GM10248 (cell line): ENCODE measurements at places on chromosomes 12 and 14.

DNA sequence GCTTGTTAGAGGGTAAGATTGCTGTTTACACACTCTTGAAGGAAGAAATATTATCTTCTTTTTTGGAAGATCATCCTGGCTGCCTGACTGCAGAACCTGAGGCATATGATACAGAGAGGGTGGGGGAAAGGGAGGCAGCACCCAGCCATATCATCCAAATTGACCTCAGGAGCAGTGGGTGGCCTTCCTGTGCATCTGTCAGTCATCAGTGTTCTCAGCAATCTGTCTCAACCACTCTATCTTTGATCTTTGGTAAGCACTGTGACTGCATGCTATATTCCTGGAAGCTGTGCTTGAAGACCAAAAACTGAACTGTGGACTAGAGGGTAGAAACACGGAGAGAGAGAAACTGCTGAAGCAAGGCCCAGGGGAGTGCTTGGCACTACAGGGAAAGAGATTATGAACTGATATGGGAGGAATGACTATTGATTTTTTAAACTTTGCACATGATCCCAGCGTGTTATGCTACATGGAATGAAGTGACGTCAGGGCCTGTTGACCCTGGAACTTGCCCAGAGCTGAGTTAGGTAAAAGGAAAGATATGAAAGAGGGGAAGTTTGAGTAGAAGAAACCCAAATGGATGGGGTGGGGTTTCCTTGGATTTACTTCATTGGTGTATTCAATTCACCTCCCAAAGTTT is 171.5 kb downstream of the ASCL1 start:
- no peak for DNase-seq

GRCh38 chr12:76811976-76812375 is 48.1 kb downstream of the ZDHHC17 start:
- no peak for DNase-seq

DNA sequence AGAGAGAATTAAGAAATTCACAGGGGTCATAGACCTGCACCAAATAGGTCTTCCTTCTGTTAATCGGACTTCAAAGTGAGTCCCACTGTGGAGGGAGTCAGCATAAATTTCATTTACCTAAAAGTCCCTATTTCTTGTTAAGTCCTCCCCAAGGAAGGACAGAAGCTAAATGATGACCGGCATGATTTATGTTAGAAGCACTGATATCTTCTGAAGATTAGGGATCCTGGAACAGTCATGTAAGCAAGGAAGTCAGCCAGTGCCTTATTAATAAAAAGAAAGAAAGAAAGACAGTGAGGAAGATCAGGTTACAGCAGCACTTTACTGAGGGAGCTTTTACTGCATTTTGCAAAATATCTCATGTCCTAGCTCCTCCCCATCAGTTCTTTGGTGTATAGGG is 287.5 kb downstream of the FOXG1 start:
- DNase-seq: no peak

DNA sequence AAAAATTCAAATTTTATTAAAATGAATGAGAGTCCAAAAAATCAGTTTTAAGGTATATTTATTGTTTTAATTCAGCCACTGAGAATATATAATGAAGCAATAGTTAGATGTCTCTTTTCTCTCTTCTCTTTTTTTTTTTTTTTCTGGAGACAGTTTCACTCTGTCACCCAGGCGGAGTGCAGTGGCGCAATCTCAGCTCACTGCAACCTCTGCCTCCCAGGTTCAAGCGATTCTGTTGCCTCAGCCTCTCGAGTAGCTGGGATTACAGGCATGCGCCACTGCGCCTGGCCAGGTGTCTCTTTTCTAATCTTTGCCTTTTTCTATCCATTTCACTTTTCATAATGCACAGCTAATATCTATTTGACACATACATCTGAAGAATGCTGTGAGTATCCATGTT is 307.1 kb upstream of the RGS6 start:
- DNase-seq: no peak

DNA sequence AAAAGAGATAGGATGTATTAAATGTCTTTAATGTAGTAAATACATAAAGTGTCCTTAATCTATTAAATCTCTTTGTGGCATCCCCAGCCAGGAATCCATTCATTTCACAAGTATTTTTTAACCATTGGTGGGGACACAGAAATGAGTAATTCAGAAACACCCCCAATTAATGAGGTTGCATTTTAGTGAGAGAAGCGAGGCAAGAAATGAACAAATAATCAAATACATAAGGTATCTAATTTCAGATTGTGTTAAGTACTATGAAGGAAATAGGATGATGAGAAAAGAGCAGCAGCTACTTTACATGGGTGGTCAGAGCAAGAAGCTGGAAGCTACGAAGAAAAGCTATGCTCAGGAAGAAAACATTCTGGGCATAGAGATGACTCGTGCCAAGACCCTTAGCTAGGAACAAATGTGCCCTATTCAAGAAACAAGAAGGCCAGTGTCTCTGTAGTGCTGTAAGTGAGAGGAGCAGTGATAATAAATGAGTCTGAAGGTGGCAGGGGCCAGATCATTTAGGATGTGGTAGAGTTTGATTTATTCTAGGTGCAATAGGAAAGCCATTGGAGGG is 60.5 kb upstream of the IGF1 start:
- no peak for DNase-seq

- peak; percentile 10 for DNase-seq
These were observed 168.1 kb downstream of the BCAT1 start for GRCh38 chr12:24780697-24781368.

DNA sequence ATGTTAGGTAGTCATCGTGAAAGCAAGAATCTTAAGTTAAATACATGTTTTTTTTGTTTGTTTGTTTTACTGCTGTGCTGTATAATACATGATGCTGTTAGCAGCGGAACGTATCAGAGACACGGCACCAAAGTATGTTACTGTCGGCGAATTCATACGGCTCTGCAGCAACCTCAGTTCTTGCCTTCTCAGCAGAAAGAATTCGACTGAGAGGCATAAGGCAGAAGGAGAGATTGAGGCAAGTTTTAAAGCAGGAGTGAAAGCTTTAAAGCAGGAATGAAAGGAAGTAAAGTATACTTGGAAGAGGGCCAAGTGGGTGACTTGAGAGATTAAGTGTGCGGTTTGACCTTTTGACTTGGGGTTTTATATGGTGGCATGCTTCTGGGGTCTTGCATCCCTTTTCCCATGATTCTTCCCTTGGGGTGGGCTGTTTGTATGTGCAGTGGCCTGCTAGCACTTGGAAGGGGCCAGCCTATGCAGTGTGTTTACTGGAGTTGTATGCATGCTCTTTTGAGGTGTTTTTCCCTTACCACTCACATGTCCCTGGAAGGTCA is 23.7 kb downstream of the LEMD3 start:
- no peak for DNase-seq

GRCh38 chr12:121992059-121992879 is 29.4 kb upstream of the BCL7A start:
- peak; percentile 84 for DNase-seq

GRCh38 chr12:115203701-115204100 is 519.7 kb upstream of the TBX3 start:
- DNase-seq: no peak

GRCh38 chr14:42027271-42027670 is 420.6 kb downstream of the LRFN5 start:
- no peak for DNase-seq
